ENCODE measurements at places on chromosomes 11 and 22.

GRCh38 chr11:60498399-60498798, 5.8 kb downstream of the MS4A12 start:
- DNase-seq: no peak

DNA sequence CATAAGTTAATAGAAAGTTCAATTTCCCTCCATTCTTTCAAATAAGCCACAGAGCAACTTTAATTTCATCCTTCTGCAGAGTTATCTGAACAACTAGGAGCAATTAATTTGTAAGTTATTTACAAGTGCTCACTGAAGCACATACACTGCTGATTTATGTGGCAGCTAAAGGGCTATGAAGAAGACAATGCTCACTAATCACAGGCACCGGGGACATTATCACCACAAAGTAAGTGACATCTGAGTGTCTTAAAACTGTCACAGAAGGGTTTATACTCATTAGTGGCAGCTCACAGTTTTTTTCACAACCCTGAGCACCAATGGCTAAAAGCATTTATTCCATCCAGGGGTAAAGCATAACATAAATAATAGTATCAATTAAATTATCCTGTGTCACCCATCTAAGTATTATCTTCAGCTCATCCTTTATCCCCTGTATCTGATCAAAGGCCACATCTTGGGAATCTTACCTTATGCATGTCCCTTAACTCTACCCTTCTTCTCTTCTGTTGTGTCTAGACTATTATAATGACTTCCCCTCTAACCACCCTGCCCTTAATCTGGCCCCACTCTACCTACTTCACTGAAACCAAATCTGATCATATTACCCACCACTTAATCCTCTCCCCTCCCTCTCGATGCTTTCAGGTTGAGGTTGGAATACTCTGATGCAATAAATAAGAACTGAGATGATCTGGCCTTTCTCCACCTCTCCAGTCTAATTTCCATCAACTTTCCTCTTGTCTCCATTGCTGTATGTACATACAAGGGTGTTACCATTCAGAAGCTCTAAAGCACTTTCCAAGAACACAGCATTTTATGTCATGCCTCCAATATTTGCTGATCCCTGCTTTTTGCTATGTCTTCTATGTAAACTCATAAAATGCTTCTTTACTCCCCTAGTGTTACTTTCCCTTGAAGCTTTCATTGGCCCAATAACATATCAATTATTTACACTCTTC, 252.7 kb downstream of the CASP12 start:
- no peak for DNase-seq

- DNase-seq: no peak
These were observed 19.2 kb downstream of the ACO2 start for GRCh38 chr22:41488076-41488475.

DNA sequence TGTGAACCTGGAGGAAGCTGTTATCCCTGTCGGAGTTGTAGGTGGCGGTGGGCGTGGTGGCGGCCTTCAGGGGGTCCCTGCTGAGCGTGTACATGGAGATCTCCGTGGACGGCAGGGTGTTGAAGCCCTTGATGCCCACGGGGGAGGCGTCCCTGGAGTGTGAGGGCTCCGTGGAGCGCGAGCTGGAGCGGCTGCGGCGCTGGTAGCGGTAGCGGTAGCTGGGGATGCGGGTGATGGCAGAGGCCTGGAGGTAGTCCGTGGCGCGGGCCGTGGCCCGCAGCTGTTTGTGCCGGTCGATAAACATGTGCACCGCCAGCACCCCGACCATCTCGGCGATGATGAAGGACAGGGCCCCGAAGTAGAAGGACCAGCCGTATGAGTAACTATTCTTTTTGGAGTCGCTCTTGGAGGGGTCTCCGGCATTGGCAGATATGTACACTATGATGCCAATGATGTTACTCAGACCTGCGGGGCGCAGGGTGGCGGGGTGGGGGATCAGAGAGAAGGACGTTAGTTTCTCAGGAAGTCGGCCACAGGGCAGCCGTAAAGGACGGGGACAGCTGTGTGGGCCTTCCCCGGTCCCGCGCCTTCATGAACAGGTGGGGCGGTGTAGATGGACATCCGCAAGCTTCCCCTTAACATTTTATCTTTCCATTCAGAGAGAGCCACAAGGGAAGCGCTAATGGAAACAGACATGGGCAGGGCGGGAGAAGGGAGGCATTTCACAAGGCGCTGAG, 35.6 kb upstream of the EIF3D start:
- no peak for DNase-seq

- no peak for DNase-seq
These were observed 12.4 kb downstream of the FGF19 start for GRCh38 chr11:69691463-69691862.

DNA sequence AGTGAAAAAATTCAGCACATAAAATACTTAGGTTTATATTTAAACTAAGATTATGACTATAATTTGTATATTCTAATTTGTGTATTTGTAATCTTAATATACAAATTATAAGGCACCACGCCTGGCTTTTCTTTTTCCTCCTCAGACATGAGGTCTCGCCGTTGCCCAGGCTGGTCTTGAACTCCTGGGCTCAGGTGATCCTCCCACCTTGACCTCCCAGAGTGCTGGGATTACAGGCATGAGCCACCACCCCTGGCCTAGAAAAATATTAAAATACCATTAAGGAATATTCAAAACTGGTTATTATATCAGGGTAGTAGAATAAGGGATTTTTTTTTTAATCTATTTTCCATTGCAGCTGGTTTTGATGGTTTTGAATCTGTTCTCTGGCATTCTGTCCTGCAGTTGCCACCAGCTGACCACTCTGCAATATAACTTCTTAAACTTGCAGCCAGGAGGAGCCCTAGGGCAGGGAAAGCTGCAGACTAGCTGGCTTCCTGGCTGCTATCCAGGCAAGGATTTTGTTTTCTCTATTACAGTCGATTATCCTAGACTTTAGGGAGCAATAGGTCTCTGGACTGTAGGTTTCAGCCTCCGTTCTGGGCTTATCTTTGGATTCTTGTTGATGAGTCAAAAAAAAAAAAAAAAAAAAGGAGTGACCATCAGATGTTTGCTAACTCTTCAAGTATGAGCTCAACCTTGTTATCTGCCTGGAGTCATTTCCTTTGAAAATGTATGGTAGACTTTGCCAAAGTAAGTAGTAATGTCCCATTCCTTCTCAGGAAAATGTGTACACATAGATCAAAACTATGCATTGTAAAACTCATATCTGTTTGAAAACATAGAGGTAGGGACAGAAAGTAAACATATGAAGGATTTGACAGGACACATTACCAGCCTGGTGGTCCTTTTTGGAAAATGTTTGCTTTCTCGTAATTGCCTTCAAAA, 13.2 kb downstream of the POLA2 start:
- DNase-seq: no peak

- DNase-seq: no peak
These were observed 59.0 kb downstream of the TRAF6 start for GRCh38 chr11:36451045-36451444.

- DNase-seq: no peak
These were observed 113.8 kb downstream of the RBFOX2 start for GRCh38 chr22:35914665-35915476.

DNA sequence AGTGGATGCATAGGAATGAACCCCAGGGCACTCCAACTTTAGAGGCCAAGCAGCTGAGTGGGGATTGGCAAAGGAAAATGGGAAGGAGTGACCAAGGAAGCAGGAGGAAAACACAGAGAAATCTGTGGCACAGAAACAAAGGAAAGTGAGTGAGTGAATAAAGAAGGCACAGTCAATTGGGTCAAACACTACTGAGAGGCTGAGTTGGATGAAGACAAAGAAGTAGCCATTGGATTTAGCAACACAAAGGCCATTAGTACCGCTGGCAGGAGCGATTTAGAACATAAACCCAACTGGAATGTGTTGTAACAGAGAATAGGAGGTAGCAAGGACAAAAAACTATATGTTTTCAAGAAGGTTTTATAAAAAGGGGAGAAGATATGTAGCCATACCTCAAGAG, 6.6 kb upstream of the NXPE1 start:
- DNase-seq: no peak

GRCh38 chr11:34502949-34503348, 10.6 kb downstream of the ELF5 start:
- DNase-seq: no peak

DNA sequence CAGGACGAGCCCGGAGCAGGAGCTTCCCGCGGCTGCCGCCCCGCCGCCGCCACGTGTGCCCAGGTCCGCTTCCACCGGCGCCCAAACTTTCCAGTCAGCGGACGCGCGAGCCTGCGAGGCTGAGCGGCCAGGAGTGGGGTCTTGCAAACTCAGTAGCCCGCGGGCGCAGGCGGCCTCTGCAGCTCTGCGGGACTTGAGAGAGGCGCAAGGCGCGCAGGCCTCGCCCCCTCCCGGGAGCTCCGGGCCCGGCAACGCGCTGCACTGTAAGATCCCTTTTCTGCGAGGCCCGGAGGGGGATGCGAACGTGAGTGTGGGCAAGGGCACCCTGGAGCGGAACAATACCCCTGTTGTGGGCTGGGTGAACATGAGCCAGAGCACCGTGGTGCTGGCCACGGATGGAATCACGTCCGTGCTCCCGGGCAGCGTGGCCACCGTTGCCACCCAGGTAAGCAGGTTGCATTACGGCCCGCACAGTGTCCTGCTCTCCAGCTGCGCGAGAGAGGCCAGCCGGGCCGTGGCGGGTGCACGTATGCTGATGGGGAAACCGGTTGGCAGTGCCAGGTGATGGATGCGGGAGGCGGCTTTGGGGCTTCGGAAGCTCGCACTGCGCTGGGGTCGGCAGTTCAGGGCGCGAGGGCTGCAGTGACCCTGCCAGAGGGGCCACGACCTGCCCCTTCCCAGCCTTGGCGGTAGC, 2.0 kb downstream of the SLC6A5 start:
- DNase-seq: no peak

DNA sequence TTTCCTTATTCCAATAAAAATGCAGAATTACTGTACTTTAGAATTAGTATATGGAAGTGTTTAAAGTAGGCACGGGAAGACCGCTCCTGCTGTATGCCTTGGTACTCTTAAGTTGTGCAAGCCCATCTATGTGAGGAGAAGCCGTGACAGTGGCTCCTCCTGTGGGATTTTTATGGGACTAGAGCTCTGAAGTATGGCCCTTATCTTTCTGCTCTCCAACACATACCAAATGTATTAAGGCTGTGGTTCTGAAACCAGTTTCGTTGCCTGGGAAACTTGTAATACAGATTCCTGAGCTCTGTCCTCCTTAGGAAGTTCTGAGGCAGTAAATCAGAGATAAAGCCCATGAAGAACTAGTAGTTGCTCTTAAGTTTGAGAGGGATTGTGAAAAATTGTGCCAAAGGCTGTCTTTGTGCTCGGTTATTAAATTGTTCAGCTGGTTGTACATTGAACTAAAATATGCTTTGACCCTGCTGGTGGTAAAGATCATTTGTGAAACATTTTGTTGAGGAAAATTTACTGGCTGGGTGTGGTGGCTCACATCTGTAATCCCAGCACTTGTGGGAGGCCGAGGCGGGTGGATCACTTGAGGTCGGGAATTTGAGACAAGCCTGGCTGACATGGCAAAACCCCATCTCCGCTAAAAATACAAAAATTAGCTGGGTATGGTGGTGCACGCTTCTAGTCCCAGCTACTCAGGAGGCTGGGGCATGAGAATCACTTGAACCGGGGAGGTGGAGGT, 29.3 kb downstream of the RTN3 start:
- DNase-seq: no peak

- no peak for DNase-seq
These were observed 46.3 kb downstream of the GAB2 start for GRCh38 chr11:78371221-78371891.

GRCh38 chr11:66841861-66842260, 1.4 kb upstream of the RCE1 start:
- no peak for DNase-seq

- DNase-seq: no peak
These were observed 4.4 kb downstream of the FBXO7 start for GRCh38 chr22:32478994-32479393.

DNA sequence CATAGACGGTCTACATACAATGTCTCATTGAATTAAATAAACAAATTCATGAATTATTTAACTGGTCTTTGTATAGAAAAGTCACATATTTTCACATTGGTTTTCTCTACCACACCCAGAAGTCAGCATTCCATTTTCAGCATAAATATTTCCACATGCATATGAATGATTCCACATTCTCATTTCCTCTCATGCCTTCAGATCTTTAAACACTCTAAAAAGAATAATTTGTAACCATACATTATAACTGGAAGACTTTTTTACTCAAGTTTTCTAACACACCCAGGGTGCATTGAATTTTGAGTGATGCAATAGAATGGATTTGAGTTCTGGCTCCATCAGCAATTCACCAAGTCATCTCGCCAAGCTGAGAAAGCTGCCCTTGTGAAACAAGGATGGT, 501.8 kb upstream of the TENM4 start:
- DNase-seq: no peak

GRCh38 chr11:4491878-4492606, 9.6 kb downstream of the OR52K1 start:
- DNase-seq: no peak

DNA sequence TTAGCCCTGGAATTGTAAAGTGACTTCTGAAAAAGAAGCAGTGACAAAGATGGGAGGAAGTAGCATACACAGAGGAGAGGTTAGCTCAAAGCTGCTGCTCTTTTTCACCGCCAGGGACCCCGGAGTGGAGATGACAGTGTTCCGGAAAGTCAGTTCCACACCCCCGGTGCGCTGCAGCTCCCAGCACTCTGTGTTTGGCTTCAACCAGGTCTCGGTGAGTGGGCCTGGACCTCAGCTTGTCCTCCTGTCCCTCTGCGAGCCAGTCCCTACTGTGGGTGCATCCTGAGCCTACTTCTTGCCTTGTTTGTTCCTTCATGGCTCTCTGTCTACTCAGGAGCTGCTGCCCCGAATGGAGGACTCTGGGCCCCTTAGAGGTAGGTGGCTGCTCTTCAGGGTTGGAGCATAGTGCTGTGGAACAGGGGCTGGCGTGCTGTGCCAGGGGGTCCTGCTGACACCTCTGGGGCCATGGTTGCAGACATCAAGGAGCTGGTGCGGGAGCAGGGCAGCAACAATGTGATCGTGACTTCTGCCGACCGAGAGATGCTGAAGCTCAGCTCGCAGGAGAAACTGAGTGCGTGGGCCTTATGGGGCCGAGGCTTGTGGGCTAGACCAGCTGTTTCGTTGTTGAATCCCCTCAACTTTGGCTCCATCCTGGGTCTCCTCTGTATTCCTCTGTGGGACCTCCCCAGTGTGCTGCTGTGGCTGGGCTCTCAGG, 1.7 kb downstream of the PCNX3 start:
- no peak for DNase-seq

DNA sequence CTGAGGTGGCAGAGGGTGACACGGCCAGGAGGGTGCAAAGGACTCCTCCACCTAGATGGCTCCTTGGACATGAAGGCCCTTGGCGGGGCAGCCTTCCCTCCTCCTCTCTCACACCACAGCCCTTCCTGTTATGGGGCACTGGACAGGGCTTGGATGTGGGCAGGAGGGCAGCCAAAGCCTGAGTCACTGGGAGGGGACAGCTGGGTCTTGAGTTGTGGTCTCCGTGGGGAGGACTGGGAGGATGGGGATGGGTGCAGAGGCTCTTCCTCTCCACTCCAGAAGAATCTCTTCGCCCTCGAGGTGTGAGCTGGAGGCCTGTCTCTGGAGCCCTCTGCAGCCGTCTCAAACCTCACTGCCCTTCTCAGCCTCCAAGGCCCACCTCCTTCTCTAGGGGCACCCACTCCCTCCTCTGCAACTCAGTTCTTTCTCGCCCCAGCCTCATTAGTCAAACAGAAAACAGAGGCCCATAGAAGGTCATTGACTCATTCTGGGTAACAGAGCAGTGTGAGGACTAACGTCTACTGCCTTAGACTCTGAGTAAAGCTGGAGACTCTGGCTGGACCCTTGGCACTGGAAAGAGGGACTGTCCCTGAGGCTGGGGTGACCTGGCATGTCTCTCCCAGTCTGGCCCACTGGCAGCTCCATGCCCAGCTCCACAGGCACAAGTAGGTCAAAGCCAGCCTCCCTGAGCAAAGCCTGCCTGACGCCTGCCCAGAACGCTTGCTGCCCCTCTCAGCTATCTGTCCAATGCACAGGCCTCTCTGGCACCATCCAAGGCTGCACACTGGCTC, 47.5 kb upstream of the CDON start:
- DNase-seq: no peak
